ENCODE measurements at places on chromosomes 13 and 19.

GRCh38 chr19:43522929-43523328, 4.1 kb downstream of the ETHE1 start:
- no peak for DNase-seq

DNA sequence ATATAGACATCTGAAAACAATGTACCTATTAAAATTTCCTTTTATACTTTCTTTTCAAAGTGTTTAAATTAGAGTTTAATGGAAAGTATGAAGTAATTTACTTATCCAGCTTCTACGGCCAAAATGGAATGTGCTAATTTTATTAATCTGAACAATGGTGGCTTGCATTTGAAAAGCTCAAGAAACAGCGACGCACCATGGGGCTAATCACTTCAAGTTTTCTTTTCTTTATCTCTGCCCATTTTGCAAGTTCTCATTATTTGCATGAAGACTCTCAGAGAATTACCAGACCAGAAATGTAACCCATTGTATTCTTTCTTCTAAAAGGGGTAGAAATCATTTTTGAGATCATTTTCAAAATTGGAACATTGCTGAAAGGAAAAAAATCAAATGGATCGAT, 204.0 kb upstream of the STARD13 start:
- DNase-seq, result no peak

- no peak for DNase-seq
Observed at GRCh38 chr13:20475927-20476691, 49.5 kb downstream of the CRYL1 start.

- peak; percentile 45 for DNase-seq
Observed at GRCh38 chr13:66424422-66424821, 805.7 kb downstream of the PCDH9 start.

DNA sequence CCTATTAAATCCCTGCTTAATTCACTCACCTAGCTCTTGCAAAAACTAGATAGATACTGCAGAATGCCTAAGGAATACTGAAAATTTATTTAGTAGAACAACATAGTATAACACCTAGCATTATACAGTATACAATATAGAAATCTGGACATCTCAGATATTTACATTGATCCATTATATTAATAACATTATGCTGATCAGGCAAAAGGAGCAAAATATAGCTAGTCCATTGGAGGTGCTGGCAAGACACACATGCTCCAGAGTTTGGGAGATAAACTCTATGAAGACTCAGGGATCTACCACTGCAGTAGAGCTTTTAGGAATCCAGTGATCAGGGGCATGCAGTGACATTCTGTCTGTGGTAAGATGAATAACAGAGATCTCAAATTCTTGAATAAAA, 357.6 kb downstream of the TBC1D4 start:
- DNase-seq, result no peak

- DNase-seq, result no peak
Observed at GRCh38 chr19:39995794-39996193, 1.1 kb upstream of the ZNF546 start.

GRCh38 chr19:35727053-35727955, 9.5 kb downstream of the KMT2B start:
- no peak for DNase-seq

GRCh38 chr13:49134305-49134704, 85.8 kb upstream of the MLNR start:
- DNase-seq, result no peak

DNA sequence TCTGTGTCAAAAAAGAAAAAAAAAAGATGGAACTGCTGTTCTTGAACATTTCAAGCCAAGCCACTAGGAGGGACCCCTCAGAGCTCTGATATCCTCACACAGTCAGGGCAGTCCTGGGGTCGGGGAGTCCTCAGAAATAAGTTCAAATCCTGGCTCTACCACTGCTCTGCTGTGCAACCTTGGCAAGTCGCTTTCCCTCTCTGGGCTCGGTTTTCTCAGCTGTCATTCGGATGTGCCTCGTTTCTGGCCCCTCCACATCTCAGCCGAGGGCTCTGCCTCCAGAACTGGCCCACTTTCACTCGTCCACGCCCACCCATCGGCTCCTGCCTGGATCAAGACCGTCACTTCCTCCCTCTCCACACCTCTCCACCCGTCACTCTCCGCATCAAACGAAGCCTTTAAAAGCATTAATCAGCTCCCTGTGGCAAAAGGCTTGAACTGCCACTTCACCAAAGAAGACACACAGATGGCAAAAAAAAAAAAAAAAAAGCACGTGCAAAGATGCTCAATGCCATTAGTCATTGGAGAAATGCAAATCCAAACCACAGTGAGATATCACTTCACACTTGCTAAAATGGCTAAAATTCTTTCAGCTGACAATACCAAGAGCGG, 7.4 kb upstream of the ZNRF4 start:
- DNase-seq, result no peak

- no peak for DNase-seq
Observed at GRCh38 chr19:54209058-54209810, 8.6 kb downstream of the RPS9 start.

DNA sequence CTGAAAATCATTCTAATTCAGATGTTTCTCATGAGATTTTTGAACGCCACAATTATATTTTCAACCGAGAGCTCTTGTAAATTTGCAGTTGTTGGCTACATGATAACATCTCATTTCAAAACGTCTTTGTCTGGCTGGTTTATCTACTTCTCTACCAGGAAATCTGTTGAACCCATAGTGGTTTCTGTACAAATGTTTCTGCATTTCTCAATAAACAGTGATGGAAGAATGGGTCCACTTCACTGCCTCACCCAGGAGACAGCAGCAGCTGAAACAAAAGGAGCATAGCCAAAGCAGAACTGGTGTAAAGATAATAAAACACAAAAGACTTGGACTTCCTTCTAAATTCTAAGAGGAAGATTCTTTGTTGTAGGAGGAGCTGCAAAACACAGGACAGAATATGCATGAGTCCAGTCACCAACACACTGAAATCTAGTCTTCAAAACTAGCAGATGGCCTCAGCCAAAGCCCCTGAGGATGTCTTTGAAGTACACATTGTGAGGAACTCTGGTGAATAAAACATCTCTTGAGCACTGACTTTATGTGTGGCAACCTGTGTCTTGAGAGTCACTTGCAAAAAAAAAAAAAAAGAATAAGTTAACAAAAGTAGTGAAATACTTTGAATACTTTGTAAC, 68.6 kb upstream of the FGF14 start:
- DNase-seq, result no peak

DNA sequence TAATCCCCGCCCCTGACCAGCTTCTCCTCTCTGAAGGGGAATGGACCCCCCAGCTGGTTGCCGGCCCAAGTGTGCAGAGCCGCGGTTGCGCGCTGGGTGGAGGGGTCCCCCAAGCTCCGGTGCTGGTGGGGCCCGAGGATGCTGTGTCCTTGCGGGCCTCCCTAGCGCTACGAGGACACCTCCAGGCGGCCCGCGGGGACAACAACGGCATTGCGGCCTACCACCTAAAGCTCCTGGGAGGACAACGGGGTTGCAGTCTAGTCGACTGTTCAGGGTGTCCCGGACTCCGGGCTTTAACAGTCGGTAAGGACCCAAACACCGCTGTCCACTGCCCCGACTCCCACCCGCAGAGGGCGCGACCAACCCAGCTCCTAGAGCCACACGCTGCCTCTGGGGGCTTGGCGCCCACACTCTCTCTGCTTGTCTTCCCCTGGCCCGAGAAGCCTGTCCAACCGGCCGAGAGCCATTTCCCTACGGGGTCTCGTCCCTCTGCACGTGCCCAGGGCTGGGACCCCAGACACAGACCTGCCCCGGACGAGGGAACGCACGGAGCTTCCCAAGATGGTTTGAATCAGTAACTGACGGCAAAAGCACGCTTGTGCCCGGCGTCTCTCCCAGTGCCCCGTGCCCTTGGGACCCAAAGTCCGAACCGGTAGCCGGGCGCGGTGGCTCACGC, 927 bp upstream of the SDHAF1 start:
- no peak for DNase-seq

DNA sequence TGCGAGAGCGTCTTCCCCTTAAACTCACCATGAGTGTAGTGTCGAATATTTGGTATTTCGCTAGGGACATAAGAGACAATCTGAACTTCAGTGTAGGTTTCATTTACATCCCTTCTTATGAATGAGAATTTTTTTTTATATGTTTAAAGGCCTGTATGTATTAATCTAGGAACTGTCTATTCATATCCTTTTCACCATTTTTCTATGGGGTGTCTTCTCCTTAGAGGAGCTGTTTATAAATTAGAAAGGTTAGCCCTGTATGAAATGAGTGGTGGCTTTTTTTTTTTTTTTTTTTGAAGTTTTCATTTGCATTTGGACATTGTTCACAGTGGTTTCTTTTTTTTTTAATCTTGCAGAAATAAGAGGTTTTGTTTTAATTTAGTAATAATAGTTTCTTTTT, 7.6 kb downstream of the ZNF146 start:
- no peak for DNase-seq

DNA sequence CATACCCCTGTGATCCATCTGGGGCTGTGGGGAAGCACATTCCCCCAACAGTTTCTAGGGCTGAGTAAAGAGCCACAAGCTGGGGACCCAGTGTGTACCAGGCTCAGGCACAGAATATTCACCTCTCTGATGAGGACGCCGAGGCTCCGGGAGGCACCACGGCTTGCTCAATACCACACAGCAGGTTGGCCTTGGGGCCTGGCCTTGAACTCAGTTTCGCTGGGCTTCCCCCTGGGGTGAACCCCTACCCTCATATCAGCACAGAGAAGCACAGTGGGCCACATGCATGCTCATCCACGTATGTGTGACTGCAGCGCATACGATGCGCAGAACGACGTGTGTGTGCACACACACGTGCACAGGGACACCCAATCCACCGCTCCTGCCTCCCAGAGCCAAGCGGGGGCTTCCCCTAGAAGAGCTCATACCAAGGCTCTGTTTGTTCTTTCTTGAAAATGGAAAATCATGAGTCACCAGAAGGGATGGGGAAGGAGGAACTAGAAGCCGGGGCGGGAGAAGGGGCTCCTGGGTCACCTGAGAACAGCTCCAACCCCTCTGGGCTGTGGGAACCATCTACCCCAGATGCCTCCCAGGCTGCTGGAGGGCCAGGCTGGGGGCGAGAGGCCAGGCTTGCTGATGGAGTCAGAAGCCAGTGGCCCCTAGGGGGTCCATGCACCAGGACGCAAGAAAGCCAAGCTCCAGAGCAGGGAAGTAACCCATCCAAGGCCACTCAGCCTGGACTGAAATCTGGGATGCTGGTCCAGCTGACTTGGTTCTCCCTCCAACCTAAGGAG, 4.9 kb upstream of the PDE4C start:
- no peak for DNase-seq

GRCh38 chr19:45250216-45250831, 747 bp upstream of the MARK4 start:
- no peak for DNase-seq

GRCh38 chr13:107545946-107546502, 669.3 kb downstream of the LIG4 start:
- no peak for DNase-seq

GRCh38 chr19:43380771-43381386, 27.4 kb downstream of the CD177 start:
- no peak for DNase-seq

DNA sequence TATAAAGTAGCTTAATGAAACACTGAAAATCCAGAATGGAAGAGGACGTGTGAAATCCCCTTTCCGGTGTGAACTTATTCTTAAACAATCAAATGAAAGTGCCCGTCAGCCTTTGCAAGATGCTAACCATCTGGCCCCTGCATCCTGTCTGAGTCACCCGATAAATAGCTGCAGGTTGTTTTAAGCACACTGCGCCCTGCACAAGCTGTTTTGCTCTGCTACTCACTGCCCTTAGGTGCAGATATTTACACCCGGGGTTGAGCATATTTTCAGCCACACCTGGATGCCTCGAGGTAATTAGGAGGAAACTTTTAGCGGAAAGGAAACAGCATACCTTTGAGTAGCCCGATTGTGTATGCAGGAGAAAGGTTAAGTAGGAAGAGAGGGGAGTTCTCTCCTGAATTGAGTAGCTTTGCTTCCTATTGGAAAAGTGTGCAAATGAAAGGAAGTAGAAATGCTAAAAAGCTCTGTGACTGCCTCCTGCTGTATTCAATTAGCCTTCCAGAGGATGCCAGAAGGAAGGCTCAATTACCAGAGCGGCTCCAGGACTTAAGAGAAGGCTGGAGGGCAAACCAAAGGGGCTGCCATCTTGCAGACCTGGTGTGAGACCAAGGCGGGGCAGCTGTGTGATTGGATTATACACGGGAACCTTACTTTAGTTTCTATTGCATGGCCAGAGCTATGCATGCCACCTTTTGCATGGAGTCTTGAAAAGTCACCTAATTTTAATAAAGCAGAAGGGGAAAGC, 42.5 kb downstream of the IRS2 start:
- peak; percentile 26 for DNase-seq

GRCh38 chr19:11194173-11194572, 3.2 kb downstream of the KANK2 start:
- DNase-seq, result no peak

GRCh38 chr19:29268721-29269393, 55.9 kb upstream of the UQCRFS1 start:
- DNase-seq, result no peak

- no peak for DNase-seq
Observed at GRCh38 chr13:112253631-112254030, 122.5 kb upstream of the SPACA7 start.

DNA sequence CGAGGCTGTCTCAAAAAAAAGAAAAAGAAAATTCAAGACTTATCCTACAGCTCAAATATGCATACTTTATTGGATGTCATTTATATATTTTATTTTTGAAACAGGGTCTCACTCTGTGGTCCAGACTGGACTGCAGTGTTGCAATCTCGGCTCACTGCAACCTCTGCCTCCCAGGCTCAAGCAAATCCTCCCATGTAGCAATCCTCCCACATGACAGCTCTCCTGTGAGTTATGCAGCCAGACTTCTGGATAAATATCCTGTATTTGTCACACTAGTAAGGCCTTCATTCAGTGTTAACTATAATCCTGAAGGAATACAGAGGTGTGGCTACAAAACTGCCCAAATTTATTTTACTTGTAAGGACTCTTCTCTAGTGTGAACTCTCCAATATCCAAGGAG, 7.2 kb downstream of the ZNF552 start:
- no peak for DNase-seq

DNA sequence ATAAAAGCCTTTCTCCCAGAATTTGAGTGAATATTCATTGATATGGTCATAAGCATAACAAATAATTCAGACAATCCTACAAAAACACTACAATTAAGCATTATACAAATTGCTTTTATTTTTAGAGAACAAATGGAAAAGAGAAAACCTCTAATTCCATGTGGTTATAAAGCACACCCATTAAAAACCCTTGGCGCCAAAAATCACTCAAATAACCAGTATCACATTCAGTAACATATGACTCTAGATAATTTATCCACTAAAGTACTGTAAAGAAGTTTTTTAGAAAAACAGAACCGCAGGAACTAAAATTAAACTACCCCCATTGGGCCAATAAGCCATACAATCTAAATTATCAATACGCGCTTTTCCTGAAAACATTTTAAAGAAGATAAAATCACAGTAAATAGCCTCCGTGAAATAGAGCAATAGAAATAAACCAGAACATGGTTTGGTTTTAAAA, 569 bp downstream of the LCP1 start:
- no peak for DNase-seq

- DNase-seq, result no peak
Observed at GRCh38 chr13:36883824-36884223, 36.2 kb downstream of the SMAD9 start.

GRCh38 chr19:39590265-39590664, 12.1 kb upstream of the LGALS13 start:
- no peak for DNase-seq
